Thyroid gland (tissue), 4 donors: ENCODE measurements at places on chromosomes 2 and 18. TPM values are rescaled to one million over a fixed set of nuclear protein-coding genes. Genes with fewer than 3 reads are reported as not detected.

DNA sequence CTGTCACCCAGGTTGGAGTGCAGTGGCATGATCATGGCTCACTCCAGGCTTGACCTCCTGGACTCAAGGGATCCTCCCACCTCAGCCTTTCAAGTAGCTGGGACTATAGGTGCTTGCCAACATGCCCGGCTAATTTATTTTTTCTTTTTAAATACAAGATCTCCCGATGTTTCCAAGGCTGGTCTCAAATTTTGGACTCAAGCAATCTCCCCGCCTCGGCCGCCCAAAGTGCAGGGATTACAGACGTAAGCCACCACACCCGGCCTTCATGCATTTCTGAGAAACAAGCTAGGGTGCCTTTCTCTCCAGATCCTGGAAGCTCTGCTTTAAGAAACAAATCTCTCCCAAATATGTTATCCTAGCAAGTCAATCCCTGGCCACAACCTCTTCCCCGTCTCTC, 234.1 kb downstream of the FBXO15 start:
- no peaks in the 10 kb centered on the region for H3K27me3 ChIP-seq
- no peaks in the 10 kb centered on the region for H3K36me3 ChIP-seq
- no peak overlapping the region for H3K27ac ChIP-seq
- DNase-seq: no peak

DNA sequence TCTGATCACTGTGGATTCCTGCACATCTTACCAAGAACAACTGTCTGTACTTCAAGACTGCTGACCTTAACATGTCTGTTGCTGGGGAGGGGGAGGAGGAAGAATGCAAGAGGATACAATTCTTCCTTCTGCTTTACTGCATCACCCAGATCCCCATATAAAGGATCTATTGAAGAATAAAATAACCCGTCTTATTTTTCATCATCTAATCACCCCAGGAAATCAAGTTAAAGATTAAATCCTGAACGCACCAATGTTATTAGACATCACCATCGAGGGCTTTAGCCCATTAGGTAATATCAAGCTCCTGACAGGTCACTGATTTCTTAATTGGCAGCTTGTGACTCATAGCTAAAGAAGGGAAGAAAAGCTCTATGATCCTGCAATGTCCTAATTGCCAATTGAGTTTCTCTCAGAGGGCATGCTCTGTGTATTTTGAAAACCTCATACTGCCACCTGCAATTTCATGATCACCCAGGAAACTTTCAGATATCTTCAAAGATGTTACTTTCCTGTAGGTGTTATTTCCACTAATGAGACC, 75.4 kb upstream of the KCNE4 start:
- no peaks in the 10 kb centered on the region for H3K36me3 ChIP-seq
- H3K27me3 ChIP-seq: no peaks in the 10 kb centered on the region
- DNase-seq: no peak
- no peak overlapping the region for H3K4me3 ChIP-seq
- no peak overlapping the region for H3K27ac ChIP-seq

- H3K36me3 ChIP-seq: no peaks in the 10 kb centered on the region
- no peaks in the 10 kb centered on the region for H3K27me3 ChIP-seq
- DNase-seq: no peak
- no peaks in the 10 kb centered on the region for H3K4me1 ChIP-seq
- H3K27ac ChIP-seq: no peak overlapping the region
These were observed 25.7 kb downstream of the MTHFD2 start for GRCh38 chr2:74223941-74224770.

DNA sequence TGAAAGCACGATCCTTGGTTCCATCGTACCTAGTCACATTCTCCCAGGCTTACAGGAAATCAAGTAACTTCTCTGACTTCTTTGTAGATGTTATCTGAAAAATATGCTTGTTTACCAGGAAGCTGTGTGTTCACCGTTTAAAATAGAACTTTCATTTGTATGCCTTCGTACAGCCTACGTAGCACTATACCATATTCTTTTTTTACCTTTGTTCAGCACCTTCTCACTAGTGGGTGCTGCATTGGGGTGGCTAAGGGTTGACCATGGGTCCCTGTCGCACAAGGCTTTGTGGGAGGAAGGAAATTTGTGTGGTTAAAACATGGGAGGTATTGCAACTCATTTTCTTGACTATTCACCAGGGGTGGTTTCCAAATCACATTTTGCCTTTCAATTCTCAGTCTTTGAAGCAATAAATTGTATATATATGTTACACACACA, 16.6 kb downstream of the MALT1 start:
- H3K27ac ChIP-seq: no peak overlapping the region
- H3K27me3 ChIP-seq: no peaks in the 10 kb centered on the region
- peaks cover 5% of the 10 kb centered on the region for H3K4me1 ChIP-seq
- no peak for DNase-seq

GRCh38 chr2:71704688-71705087, 251.3 kb downstream of the DYSF start:
- no peaks in the 10 kb centered on the region for H3K36me3 ChIP-seq
- no peak overlapping the region for H3K4me3 ChIP-seq
- no peak overlapping the region for H3K27ac ChIP-seq
- DNase-seq: no peak

DNA sequence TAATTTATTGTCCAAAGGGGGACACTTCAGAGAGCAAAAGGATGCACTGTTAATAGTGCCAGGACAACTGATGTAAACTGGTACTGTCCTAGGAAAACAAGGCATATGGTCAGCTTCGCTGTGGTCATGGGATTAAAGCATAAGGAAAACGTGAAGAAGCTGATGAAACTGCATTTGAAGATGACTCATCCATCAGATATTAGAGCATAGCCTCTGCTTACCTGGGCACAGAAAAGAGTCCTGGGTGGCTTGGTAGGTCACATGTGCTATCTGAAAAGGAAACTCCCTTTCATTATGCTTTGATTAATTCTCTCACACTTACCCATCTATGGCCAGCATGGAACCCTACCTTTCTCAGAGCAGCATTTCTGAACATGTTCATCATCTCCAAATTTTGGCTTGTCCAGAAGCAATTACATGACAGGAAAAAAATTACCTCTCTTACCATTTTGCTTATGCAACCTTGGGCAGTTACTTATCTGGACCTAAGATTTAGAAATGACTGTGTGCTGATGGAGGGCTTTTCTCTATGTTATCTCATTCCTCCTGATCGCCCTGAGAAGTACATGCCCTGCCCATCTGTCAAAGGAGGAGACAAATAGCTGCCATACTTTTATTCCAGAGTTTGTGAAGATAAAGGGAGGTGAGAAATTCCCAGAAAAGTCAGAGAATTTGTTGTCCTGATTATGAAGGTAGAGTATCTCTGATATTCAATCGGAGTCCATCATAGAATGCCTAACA, 275.3 kb upstream of the SLC14A2 start:
- no peaks in the 10 kb centered on the region for H3K36me3 ChIP-seq
- no peak overlapping the region for H3K4me3 ChIP-seq
- no peaks in the 10 kb centered on the region for H3K4me1 ChIP-seq
- DNase-seq: no peak
- no peak overlapping the region for H3K27ac ChIP-seq

Gene NYAP2
- total RNA-seq: not detected

DNA sequence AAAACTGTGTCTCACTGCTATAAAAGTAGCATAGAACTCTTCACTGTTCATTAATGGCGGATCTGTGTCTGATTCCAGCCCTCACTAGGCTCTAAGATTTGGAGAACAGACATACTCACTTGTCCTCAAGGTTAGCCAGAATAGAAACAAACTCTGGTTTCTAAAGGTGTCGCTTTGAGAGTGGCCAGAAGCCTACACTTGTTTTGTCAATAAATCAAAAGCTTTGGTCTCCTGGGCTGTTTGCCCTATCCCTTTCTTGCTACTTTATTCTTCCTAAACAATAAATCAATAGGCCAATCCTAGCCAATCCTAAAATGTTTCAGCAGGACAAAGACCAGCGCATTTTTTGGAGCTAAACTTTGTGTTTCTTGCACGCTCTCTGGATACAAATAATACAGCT, 1064.6 kb upstream of the CHAC2 start:
- H3K27me3 ChIP-seq: no peaks in the 10 kb centered on the region
- DNase-seq: no peak
- H3K4me1 ChIP-seq: no peaks in the 10 kb centered on the region
- H3K4me3 ChIP-seq: no peak overlapping the region
- H3K27ac ChIP-seq: no peak overlapping the region
- H3K36me3 ChIP-seq: no peaks in the 10 kb centered on the region
